ENCODE measurements at places on chromosomes 6 and 20.

DNA sequence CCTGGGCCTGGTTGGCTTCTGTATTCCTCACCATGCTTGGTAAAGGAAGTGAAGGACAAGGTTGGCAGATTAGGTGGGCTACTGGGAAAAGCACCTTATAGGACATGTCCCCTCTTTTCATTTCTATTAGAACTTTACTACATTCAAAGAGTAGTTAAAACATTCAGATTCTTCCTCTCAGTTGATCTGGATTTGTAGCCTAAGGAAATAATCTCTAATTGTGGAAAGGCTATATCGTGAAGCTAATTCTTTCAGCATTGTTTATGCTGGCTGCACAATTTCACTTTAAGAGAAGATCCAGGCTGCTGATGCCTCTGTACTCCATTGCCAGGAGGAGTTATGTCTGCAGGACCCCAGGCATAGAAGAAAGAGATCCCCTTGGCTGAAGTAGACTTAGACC, 58.8 kb downstream of the ARHGAP40 start:
- no peak for DNase-seq

GRCh38 chr20:49187330-49187850, 744 bp downstream of the STAU1 start:
- DNase-seq: no peak

DNA sequence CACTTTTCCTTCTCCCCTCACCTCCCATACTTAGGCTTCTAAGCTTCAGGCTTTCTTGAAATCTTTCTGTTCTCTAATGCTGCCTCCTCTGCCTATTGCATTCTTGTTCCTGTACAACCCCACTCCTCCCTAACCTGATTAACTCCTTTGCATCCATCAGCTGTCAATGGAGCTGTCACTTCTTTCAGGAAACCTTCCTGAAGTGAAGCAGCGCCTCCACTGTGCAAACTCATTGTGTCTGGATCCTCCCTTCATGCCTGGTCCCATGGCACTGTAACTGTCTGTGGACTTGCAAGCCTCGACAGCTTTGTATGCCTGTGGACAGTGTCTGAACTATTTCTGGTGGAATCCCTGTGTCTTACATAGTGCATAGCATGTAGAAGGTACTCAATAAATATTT, 185.0 kb downstream of the HS3ST5 start:
- no peak for DNase-seq

DNA sequence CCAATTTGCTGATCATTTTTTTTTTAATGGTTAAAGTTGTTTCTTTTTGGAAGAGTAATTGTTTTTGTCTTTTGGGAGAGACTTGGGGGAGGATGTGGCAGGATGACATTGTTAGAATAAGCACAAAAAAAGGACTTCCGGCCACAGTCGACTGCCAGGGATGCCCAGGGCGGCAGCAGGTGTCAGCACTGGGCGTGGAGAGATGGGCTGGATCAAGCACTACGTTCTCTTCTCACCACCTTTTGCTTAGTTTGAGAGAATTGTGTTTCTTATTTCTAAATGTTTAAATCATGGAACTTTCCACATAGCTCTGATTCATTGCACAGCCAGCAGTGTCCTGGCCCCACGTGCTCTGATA, 104.6 kb upstream of the FRMD1 start:
- no peak for DNase-seq

DNA sequence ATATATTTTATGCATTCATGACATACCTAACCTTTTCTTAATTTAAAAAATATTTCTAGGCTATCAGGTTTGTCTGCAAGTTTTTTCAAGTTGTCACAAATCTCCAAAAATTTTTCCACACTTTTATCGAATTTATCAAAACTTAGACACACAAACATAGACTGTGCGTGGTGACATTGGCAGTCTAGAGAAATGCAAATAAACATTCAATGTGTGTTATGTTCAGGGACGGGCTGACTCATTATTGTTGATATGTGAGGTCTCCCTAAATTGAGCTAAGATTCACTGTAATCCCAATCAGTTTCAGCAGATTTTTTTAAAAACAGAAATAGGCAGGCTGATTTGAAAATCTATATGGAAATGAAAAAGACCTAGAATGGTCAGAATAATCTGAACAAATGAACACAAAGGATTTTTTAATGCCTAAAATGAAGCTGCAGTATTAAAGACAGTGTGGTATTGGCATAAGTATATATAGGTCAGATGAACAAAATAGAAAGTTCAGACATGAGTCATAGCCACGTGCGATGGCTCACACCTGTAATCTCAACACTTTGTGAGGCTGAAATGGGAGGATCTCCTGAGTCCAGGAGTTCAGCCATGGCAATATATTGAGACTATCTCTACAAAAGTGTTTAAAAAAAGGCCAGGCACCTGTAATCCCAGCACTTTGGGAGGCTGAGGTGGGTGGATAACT, 19.2 kb downstream of the BLTP3A start:
- no peak for DNase-seq
